ENCODE measurements at places on chromosomes 1 and 21. TPM values are rescaled to one million over a fixed set of nuclear protein-coding genes. Genes with fewer than 3 reads are reported as not detected.

The FAM163A gene
- 0.53 TPM for total RNA-seq

DNA sequence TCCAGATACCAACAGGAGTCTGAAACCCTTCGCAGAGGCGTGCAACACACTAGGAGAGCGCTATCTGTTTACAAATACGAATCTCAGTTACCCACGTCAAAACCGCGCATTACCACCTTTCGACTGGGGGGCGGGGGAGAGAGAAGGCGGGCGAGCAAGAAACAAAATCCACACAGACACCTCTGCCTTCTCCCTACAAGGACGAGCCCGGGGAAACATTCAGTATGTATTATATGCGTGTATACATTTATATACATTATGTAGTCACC lies 722 bp downstream of the TUT4 start:
- peak; percentile 31 for DNase-seq

- no peak for DNase-seq
These were observed 37.4 kb upstream of the ERRFI1 start for GRCh38 chr1:8063298-8064036.

The FMO3 gene
- total RNA-seq: 0.59 TPM

The LENEP gene
- not detected for total RNA-seq

The FCRL2 gene
- total RNA-seq: not detected

- no peak for DNase-seq
These were observed 6.8 kb upstream of the PSMG1 start for GRCh38 chr21:39189857-39190604.

- DNase-seq: no peak
These were observed 127.9 kb downstream of the DNM3 start for GRCh38 chr1:171969226-171969625.

GRCh38 chr1:44557778-44558177 lies 116.5 kb downstream of the TMEM53 start:
- DNase-seq: no peak

- no peak for DNase-seq
These were observed 34.5 kb upstream of the NIBAN1 start for GRCh38 chr1:185008838-185009237.

GRCh38 chr1:94989398-94989797 lies 62.5 kb upstream of the CNN3 start:
- no peak for DNase-seq

The SEC16B gene
- 14.7 TPM for total RNA-seq

GRCh38 chr1:214229736-214230135 lies 51.2 kb upstream of the SMYD2 start:
- no peak for DNase-seq

GRCh38 chr1:30613188-30613587 lies 110.2 kb downstream of the MATN1 start:
- DNase-seq: no peak

The AGO3 gene
- 62.1 TPM for total RNA-seq

GRCh38 chr1:203598752-203599151 lies 27.9 kb upstream of the ATP2B4 start:
- DNase-seq: no peak

The SPRR2G gene
- total RNA-seq: not detected

The UBE2U gene
- not detected for total RNA-seq

- no peak for DNase-seq
These were observed 9.7 kb downstream of the SMYD3 start for GRCh38 chr1:246497331-246497915.

- no peak for DNase-seq
These were observed 414 bp downstream of the TMEM51 start for GRCh38 chr1:15153842-15154479.

DNA sequence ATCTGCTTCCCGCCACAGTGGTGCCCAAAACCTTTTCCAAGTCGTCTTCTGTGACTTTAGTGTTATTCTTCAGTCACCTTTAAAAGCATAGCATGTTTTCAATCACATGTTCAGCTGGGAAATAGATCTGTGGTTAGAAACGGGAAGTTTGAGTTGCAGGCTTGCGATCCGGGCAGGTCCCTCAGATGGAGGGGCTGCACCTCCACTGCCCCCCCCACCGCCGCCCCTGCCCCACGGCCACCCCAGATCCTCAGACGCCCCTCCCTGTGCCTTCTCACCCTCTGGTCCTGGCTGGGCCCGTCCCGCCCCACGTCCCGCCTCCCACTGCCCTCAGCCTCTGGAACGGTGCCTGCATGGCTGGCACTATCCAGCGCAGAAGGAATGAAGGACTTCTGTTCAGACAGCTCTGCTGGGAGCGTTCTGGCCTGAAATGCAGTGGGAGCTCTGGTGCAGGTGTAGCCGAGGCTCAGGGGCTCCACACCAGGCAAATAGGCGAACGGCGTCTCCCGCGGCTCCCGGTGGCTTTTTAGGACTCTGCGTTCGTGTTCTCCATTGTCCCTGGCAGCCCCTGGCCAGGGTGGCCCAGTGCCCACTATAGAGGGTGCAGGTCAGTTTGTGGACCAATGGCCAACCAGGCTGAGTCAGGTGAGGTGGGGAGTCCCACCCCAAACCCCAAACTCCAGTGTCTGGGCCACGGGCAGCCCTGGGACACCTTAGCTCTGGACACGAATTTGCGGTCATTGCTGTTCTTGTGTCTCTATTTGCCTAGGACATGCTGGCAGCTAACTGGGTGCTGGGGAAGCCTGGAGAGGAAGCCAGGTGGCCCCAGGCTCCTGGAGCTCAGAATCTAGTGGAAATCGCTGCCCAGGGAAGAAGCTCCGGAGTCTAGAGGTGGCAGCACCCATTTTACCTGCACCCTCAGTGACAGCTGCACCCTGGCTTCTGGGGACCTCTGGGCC lies 67.1 kb downstream of the FAAP20 start:
- no peak for DNase-seq

GRCh38 chr1:213269829-213270228 lies 218.8 kb downstream of the RPS6KC1 start:
- no peak for DNase-seq

GRCh38 chr1:201791779-201792173 lies 37.2 kb upstream of the IPO9 start:
- DNase-seq: no peak

- DNase-seq: no peak
These were observed 3.2 kb downstream of the MTHFR start for GRCh38 chr1:11802616-11802972.

GRCh38 chr1:1033009-1033587 lies 13.2 kb downstream of the AGRN start:
- DNase-seq: peak; percentile 88

DNA sequence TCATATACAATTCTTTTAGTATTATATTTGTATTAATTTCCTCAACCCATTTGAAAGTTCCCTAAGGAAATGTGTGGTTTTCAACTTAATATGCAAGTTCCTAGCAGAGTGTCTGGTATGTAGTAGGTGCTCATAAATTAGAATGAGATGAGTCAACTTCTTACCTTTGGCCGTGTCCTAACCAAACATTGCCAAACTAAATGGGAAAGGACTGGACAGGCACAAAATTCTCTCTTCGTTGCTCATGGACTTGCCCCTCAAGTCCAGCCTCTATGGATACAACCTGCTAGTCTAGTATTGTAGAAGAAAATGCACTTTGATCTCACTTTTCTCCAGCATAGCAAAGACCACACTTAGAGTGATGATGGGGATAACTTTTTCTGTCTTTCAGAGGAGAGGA lies 11.6 kb upstream of the MRPS14 start:
- DNase-seq: no peak

- DNase-seq: no peak
These were observed 144.4 kb upstream of the POU3F1 start for GRCh38 chr1:38190983-38191382.

The C1orf185 gene
- total RNA-seq: not detected

The S100A3 gene
- 9.7 TPM for total RNA-seq

- DNase-seq: no peak
These were observed 501.2 kb upstream of the ADGRL4 start for GRCh38 chr1:79507770-79508169.

DNA sequence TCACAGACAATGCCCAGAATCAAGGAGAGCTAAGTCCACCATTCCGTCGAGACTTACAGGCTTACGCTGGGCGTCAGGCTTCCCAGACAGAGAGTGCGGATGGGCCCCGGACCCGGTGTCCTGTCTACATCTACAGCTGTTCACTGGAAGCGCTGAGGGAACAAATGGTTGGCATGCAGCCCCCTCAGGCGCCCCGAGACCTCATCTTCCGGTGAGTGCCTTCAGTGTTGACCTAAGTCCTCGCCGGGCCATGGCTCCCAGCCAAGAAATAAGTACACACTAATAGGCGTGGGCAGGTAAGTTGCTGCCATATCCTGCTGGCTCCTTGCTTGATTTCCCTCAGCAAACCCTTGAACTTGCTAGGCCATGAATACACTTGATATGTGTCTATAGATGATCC lies 26.2 kb downstream of the HYI start:
- DNase-seq: no peak

- peak; percentile 26 for DNase-seq
These were observed 67.9 kb downstream of the CACNA1E start for GRCh38 chr1:181551249-181551648.

GRCh38 chr1:229023651-229024300 lies 247.1 kb upstream of the RAB4A start:
- no peak for DNase-seq

The SRP9 gene
- total RNA-seq: 229 TPM

- no peak for DNase-seq
These were observed 384.5 kb downstream of the LMX1A start for GRCh38 chr1:164971921-164972415.

DNA sequence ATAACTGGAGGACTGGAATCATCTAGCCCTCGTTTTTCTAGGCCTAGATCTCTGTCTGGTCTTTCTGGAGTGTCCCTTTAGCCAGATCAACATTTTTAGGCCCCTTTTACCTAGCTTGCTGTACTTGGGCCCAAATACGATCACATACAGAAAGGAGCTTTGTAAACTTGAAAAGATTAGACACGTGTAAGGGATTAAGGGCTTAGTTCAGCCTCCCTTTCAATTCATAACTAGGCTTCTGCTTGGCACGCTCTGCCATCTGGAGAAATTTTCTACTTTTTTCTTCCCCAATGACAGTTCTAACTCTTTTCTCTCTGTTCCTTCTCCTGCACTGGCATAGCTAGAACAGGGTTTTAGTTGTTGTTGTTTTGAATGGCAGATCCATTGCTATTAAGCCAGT lies 153.3 kb upstream of the BEND5 start:
- no peak for DNase-seq

GRCh38 chr1:245843101-245843500 lies 664.0 kb downstream of the SMYD3 start:
- DNase-seq: no peak

The FAM72D gene
- total RNA-seq: not detected

- DNase-seq: no peak
These were observed 65.4 kb upstream of the PTGS2 start for GRCh38 chr1:186745531-186746146.

GRCh38 chr1:208944981-208945451 lies 638.5 kb upstream of the CAMK1G start:
- DNase-seq: no peak
